ENCODE measurements at places on chromosomes 1 and 21. TPM values are rescaled to one million over a fixed set of nuclear protein-coding genes. Genes with fewer than 3 reads are reported as not detected.

GRCh38 chr1:59007429-59007819 lies 223.6 kb upstream of the JUN start:
- DNase-seq, result no peak

GRCh38 chr1:33119532-33120217 lies 38.7 kb downstream of the AZIN2 start:
- peak; percentile 24 for DNase-seq

- DNase-seq, result no peak
These were observed 277.0 kb upstream of the BRINP3 start for GRCh38 chr1:190754666-190755065.

CR1L gene
- total RNA-seq, result not detected

DNA sequence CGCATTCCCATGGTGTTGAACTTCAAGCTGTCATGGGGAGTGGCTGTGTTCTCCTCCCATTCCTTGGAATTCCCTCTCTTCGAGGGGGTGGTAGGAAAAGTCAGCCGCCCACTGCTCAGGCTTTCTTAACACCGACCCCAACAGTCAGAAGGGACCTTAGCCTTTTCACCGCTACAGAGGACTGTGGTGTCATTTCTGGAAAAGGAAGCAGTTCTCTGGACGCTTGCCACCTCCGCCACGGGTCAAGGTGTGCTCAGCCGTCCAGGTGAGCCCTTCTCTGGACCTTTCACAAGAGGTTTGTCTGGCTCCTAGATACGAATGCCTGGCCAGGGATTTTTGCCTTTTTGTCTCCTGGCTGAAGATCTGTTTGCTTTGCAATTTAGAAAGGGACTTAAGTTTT lies 31.8 kb downstream of the CLIC6 start:
- DNase-seq, result no peak

GRCh38 chr1:94119306-94119705 lies 1.6 kb downstream of the ABCA4 start:
- DNase-seq, result no peak

DNA sequence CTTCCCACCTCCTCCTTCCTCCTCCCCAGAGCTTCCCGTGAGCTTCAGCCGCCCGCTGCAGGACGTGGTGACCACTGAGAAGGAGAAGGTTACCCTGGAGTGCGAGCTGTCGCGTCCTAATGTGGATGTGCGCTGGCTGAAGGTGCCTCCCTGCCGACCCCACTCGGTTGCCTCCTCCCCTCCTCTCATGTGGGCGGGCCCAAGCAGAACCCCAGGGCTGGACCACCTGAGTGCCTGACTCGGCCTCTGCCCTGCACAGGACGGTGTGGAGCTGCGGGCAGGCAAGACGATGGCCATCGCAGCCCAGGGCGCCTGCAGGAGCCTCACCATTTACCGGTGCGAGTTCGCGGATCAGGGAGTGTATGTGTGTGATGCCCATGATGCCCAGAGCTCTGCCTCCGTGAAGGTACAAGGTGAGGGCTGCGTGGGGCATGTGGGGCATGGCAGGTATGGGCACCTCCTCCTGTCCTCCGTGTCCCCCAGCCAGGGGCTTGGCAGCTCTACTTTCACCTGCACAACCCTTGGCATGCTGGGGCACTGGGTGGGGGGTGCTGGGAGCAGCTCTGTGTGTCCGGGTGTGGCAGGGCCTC lies 69.2 kb downstream of the OBSCN start:
- DNase-seq, result no peak

CRNN gene
- not detected for total RNA-seq

CCDC185 gene
- not detected for total RNA-seq

GRCh38 chr1:26493267-26493666 lies 21.0 kb downstream of the HMGN2 start:
- no peak for DNase-seq

GRCh38 chr1:53804791-53805505 lies 33.1 kb downstream of the NDC1 start:
- no peak for DNase-seq

All from OCI-LY7 (cell line).